Metanephros (tissue), 2 donors: ENCODE measurements at places on chromosomes 3 and 15. TPM values are rescaled to one million over a fixed set of nuclear protein-coding genes. Genes with fewer than 3 reads are reported as not detected.

The FBLN2 gene
- 34.4 TPM for total RNA-seq

The CX3CR1 gene
- total RNA-seq: 5.3 TPM

The IQCF6 gene
- not detected for total RNA-seq

The TTLL13 gene
- 1.3 TPM for total RNA-seq

The TMEM115 gene
- total RNA-seq: 37.8 TPM

The SCG3 gene
- total RNA-seq: not detected

The EXOG gene
- total RNA-seq: 13.5 TPM

The CYP1A2 gene
- not detected for total RNA-seq
